Activated T-cell treated with anti-CD3 and anti-CD28 coated beads, Interleukin-2, amount 50 U/mL, for 48 hours (primary cell): ENCODE measurements at places on chromosomes 7 and 10.

- no peak for DNase-seq
These were observed 40.6 kb upstream of the PITRM1 start for GRCh38 chr10:3213208-3213607.

DNA sequence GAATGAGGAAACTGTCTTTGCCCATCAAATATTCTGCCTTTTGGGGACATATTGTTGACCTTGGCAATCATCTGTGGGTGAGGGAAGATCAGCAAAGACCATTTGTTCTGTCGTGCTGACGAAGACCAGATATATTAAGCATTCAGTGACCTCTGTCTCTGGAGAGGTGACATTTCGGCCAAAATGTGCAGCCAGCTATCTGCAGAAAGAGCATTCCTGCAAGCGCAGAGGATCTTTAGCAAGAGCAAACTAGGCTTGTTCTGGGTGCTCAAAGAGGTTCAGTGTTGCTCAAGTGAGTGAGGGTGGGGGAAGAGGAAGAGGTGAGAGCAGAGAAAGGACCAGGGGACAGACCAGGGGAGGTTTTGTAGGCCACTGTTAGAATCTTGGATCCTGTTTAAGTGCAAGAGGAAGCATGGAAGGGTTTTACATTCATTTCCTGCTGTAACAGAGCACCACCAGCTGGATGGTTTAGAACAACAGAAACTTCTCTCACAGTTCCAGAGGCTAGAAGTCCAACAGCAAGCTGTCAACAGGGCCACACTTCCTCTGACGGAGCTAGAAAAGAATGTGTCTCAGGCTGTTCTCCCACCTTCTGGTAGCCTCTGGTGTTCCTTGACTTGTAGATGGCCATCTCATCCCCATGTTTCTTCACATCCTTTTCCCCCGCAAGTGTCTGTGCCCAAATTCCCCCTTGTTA lies 11.2 kb downstream of the C10orf120 start:
- DNase-seq = no peak

DNA sequence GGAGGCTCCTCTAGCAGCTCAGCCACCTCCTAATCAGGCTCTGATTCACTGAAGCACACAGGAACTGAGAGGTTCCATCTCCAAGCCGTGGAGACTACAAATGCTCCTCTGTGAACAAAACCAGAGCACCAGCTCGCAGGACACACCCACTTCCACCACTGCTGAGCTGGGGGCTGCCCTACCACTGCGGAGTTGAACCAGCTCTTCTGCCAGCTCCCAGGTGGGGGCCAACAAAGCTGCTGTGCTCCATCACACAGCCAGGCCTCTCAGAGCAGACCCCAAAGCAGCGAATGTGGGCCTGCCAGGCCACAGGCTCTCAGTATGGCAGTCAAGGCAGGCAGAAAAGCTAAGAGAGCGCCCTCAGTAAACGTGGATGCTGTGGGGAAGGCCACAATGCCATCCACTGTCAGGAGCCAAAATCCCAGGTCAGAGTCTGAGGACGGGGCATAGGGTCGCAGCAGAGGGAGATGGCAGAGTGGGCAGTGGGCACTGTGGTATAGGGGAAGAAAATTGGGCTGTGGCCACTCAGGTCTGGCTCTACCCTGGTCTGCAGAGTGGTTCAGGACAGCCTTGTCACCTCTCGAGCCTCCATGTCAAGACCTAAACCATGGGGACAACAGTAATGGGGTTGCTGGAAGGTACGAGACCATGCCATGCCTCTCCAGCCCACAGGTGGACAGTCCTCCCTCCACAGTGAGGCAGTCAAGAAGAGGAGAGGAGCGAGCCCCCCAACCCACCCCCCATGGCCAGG lies 82.1 kb downstream of the GRID1 start:
- DNase-seq = no peak

DNA sequence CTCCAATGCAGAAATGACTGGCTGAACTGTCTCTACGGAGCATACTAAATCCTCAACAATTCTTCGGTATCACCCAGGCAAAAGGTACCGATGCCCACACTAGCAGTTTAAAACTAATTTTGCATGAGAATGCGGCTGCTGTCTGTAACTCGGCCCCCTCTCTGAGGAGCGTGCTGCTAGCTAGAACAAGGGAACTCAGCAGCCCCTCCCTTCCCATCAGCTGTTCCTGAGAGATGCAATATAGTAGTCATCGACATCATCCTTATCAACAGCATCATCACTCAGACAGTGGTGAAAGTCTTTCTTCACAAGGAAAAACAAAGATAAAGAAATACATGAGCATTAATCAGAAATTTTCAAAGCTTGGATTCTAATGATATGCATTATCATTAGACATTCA lies 189.1 kb upstream of the FRMD4A start:
- no peak for DNase-seq

- no peak for DNase-seq
These were observed 22.7 kb upstream of the TOMM7 start for GRCh38 chr7:22845221-22845834.

DNA sequence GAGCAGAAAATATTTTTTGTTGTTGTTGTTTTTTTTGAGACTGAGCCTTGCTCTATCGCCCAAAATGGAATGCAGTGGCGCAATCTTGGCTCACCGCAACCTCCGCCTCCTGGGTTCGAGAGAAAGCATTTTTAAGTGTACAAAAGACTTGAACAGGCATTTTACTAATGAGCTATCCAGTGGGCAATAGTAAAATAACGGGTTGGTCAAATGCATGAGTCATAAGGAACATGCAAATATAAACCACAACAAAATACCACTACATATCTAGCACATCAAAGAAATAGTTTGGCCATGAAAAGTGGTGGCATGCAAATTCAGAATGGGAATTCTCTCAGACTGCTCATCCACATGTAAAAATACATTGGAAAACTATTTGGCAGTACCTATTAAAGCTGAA lies 71.7 kb upstream of the TMEM106B start:
- no peak for DNase-seq

GRCh38 chr7:8282162-8282561 lies 20.2 kb upstream of the ICA1 start:
- no peak for DNase-seq

DNA sequence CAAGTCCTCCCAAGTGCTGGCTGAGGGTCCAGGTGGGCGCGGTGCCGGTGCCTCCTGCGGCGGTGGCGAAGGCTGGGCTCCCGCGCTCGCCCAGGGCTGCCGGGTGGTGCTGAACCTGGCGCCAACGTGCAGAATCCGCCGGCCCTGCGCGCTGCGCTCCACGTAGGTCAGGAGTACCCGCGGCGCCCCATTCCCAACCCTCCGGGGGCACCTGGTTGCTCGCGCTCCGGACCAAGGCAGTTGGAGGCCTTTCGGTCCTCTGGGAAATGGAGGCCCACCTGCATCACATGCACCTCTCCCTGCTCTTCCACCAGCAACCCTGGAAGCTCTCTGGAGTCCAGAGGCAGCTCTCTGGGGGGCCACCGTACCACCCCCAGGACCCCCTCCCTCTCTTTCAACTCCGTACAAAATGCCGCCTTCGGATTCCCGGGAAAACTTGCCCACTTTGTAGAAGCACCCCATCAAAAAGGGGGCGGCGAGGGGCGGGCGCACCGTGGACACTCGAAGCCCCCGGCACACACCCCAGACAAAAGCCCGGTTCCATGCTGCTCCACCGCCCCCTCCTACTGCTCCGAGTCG lies 745 bp downstream of the SLC16A9 start:
- peak; percentile 30 for DNase-seq

GRCh38 chr10:101165736-101166135 lies 34.6 kb downstream of the TLX1 start:
- no peak for DNase-seq

DNA sequence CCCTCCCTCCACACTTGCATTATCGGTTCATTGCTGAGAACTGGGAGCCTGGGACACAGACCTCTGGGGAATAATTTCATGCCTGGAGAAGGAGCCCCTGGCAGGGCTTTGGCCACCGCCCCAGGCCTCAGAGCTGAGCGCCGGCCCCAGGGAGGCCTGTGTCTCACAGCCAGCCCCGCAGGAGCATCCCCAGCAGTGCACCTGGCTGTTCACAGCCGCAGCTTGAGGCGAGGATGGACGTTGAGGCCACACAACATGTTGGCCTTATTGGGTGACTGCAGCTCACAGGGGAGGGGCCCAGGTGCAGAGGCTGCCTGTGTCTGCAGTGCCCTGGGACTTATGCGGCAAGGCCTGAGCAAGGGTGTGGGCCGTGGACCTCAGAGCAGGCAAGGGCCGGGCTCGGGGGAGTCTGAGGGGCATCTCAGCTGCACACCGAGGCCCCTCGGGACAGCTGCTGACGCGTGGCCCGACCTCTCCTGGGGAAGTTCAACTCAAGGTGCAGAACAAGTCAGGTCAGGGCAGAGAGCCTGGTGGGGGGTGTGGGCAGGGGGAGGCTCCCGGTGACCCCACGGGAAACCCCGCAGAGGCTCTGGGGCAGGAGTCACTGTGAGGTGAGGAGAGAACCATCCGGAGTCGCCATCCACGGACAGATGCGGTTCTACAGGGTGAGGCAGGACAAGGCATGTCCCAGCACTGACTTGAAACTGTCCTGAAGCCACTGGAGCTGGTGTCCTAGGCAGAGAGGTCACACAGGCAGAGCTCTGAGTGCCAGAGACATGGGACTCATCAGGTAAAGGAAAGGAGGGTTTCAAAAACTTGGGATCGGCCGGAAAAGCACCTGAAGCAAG lies 13.1 kb upstream of the UBE3C start:
- DNase-seq = no peak

GRCh38 chr7:12731775-12732174 lies 44.3 kb downstream of the ARL4A start:
- DNase-seq = no peak

GRCh38 chr10:79184145-79184625 lies 115.4 kb downstream of the ZMIZ1 start:
- no peak for DNase-seq

DNA sequence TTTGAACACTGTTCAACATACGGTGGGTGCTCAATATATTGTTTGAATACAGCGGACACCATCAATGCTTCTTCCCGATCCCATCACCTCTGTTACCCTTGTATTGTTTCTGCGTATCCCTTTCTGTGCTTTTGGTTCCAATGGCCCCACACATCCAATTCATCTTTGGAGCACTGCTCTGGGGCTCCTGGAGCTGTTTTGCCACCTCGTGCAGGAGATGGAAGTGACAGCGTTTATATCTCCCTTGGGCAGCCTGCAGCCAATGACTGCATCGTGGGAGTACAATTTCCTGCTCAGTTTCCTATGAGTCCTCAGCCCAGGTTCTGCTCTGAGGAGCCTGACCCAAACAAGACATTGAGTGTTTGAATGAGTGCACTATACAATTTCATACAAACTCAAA lies 50.2 kb upstream of the PIK3CG start:
- no peak for DNase-seq

GRCh38 chr7:28343462-28343861 lies 68.9 kb upstream of the CREB5 start:
- no peak for DNase-seq

GRCh38 chr7:40697653-40698052 lies 562.8 kb downstream of the SUGCT start:
- no peak for DNase-seq

DNA sequence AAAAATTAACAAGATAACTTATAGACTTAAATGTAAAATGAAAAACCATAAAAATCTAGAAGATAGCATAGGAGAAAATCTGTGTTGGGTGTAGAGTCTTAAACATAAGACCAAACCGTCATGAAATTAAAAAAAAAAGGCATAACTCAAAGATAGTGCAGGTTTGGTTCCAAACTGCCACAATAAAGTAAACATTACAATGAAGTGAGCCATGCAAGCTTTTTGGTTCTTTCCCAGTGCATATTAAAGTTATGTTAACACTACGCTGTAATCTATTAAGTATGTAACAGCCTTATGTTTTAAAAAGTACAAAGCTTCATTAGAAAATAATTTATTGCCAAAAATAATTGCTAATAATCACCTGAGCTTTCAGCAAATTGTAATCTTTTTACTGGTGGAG lies 1366.5 kb upstream of the LRRTM3 start:
- no peak for DNase-seq

DNA sequence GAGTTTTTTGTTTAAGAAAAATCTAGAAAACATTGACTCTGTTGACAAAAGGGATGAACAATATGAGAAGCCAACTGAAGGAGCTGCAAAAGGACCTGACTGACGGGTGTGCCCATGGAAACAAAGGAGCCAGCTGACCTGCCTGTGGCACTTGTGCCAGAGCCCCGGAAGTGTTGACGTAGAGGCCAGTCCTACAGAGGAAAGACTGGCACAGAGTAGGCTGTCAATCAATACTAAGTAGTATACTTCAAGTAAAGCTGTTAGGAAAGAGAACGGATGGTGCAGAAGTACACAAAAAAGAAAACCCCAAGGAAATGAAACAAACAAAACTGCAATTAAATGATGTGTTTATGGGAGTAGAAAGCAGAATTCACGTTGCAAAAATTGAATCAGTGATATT lies 19.0 kb upstream of the ABI1 start:
- no peak for DNase-seq

GRCh38 chr7:105591522-105591921 lies 10.2 kb upstream of the EFCAB10 start:
- DNase-seq = no peak

GRCh38 chr10:5544216-5544805 lies 19.6 kb downstream of the CALML3 start:
- DNase-seq = peak; percentile 4

DNA sequence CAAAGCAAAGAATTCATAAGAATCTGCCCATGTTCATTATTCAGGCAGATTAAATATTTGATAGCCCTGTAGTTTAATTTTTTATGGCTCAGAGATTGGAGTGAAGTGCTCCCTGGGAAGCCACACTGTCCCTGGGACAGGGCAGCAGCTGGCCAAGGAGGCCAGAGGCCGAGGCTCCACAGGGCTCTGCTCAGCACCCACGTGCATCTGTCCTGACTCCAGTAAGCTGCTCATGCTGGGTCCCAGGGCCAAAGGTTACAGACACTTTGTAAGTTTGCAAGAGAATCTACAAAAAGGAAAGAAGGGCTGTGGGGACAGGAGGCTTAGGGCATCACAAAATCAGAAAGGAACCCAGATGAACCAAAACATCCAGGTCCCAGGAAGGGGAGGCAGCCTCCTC lies 155.5 kb downstream of the KCNMA1 start:
- no peak for DNase-seq

DNA sequence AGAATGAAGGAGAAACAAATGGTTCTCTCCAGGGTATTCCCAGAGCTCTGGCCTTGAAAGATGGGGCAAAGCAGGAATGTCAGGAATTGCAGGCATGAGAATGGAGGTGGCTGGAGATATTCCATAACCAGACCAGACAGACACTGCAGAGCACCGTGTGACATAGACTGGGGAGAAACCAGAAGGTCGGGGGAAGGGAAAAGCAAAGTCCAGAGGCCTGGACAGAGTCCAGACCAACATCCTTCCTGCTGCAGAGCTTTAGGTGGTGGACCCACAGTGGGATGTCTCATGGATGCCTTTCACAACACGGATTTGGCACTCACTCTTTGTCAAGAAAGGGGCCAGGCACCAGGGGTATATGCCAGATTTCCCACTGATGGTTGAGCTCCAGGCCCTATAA lies 177.2 kb upstream of the INHBA start:
- DNase-seq = no peak

DNA sequence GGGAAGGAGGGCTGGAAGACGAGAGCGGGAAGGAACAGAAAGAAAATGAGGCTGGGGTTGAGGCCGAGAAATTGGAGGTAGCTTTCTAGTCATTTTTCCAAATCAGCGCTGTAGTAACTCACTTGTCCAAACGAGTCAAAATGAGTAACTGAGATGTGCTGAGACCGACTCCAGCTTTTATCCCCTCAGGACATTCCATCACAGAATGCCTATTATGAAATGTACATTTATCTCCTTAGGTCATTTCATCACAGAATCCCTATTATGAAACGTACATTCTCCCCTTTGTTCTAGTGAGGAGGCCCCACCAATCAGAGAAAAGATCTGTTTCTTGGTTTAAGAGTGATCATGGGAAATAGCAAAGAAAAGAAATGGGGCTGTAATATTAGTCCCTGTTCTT lies 55.7 kb upstream of the AMPH start:
- DNase-seq = no peak

- no peak for DNase-seq
These were observed 4.6 kb upstream of the ADRA2A start for GRCh38 chr10:111072232-111072631.
